ENCODE measurements at places on chromosomes 2 and 18.

DNA sequence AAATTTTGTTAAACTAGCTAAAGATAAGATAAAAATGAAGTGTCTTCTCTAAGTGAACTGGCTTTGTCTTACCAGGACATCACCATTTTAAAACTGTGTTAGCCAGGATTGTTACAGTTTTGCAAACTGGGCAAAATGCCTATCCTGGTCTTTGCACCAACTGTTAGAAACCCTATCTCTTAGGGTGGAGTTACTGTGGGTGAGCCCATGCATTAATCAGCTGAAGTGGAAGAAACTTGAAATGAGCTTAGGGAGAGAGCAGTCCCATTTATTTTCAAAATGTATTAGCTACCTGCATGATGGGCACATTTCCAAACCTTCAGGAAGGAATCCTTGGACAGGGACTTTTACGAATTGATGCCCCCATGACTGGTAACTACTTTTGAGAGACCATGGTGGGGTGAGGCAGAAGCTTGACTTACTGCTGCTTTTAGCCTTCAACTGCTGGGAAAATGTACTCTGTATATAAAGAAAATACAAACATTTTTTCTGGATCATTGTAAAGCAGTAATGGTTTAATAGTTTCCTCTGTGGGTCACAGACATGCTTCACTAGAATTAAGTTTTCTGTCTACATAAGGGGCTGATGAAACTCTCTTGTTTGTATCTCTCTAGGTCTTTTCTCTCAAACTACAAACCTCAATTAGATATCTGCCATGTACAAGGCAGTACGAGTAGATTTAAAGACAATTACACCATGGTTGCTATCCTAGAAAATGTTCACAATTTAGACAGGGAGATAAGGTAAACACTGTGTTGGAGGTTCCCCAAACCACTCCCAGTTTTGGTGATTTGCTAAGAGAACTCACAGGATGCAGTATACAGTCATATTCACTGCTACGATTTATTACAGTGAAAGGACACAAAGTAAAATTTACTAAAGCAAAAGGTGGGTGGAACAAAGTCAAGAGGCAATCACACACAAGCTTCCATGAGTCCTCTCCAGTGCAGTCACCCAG lies 321.4 kb upstream of the MMADHC start:
- DNase-seq: no peak

GRCh38 chr2:10501451-10501961 lies 53.4 kb upstream of the ODC1 start:
- peak; percentile 22 for DNase-seq

GRCh38 chr18:14999085-14999975 lies 251.4 kb downstream of the ANKRD30B start:
- DNase-seq: no peak

GRCh38 chr18:75140296-75140695 lies 68.6 kb downstream of the PTGR3 start:
- no peak for DNase-seq

- DNase-seq: no peak
These were observed 68.3 kb downstream of the REV1 start for GRCh38 chr2:99421469-99421868.
